ENCODE measurements at places on chromosomes 3 and 15.

DNA sequence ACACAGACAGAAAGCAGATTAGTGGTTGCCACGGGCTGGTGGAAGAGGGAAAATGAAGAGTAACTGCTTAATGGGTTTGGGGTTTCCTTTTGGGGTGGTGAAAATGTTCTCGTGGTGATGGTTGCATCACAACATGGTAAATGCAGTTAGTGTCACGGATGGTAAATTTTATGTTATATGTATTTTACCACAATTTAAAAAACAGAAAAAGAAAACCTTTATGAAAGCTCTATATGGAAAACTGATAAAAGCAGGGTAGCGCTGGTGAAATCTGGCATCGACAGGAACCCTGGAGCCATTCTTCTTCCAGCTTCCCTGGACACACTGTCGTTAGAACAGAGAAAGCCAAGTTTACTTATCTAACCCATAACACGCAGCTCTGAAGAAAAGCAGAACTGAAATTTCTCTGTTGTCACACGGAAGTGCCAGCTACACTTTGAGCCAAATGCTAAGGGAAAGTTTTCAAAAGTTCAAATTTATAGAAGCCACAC, 287.7 kb upstream of the NR2F2 start:
- DNase-seq = no peak

GRCh38 chr3:56813653-56813960, 11.9 kb upstream of the ARHGEF3 start:
- no peak for DNase-seq

GRCh38 chr3:146154995-146155394, 6.0 kb downstream of the PLOD2 start:
- DNase-seq = no peak

DNA sequence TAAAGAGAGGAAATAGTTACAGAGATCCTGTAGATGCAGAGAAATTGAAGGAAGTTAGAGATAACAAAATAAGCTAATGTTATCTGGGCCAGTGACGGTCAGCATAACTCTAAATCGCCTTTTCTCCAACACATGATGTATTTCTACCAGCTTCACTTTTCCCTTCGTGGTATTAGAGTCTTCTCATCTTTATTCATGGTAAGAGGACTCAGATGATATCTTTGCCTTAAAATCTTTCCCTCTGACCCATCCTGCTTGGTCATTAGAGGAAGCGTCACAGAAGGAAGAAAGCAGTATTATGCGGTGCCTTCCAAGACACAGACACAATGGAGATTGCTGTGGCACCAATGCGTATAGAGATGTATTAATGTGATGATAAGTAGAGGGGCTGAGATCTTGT, 320.7 kb upstream of the GOLIM4 start:
- no peak for DNase-seq

- no peak for DNase-seq
Observed at GRCh38 chr15:29933042-29933803, 111.0 kb upstream of the TJP1 start.

DNA sequence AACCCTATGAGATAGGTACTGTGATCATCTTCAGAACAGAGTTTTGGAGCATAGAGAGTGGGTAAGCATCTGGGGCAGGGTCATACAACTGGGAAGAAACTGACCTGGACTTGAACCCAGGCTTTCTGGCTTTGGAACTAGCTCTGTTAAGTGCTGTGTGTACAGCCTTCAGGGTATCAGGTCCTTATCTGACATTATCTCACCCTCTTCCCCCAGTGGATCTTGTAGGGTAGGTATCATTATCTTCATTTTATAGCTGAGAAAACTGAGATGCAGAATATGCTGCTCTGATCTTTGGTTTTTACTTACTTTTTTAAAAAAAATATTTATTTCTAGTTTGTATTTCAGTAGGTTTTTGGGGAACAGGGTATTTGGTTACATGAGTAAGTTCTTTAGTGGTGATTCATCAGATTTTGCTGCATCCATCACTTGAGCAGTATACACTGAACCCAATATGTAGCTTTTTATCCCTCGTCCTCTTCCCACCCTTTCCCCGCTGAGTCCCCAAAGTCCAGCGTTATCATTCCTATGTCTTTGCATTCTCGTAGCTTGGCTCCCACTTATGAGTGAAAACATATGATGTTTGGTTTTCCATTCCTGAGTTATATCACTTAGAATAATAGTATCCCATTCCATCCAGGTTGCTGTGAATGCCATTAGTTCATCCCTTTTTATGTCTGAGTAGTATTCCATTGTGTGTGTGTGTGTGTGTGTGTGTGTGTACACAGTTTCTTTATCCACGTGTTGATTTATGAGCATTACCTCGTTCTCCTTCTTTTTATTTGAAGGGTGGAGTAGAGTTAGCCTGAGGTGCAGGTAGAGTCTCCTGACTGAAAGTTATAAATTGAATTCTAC, 271.2 kb downstream of the PTPRG start:
- DNase-seq = no peak

DNA sequence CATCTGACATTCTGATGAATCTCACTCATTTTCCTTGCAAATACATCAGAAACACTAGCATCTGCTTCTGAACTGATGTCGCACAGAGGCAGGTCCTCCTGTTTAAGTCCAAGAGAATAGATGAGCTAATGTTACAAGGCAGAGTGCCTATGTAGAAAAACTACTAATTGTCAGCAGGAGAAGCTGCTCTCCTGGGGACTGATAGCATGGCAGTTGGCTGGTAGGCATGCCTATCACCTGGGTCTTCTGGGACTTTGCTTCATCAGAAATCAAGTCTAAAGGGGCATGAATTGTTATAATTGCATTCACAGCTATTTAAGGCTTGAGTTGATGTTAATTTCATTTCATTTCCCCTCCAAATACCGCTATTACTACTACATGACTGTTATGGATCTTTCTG, 457.2 kb downstream of the RAP2B start:
- DNase-seq = no peak

DNA sequence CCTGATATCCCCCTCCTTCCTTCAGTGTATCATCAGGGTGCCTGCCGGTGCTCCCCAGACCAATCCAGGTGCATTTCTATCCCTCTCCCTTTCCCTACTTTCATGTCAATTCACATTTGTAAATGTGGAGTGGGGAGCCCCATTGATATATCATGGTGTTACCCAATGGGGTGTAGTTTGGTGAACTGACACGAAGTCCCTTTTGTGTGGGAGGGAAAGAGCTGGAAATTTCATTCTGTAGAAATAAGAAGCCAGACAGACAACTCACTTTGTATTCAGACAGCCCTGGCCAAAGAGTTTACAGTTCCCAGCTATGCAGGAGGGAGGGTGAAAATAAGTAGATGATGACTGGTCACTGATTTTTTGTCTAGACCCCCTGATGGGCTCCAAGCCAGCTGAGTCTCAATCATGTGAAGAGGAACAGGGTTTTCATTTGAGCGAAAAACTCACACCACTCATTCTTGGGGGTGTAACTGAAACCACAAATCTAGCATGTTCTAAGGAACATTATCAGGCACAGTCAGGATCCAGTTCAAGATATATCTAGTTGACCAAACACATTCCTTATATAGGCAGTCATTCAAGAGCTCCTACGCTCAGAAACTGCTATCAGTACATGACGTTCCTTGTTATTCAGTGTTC, 58.9 kb downstream of the LMCD1 start:
- peak; percentile 50 for DNase-seq

- no peak for DNase-seq
Observed at GRCh38 chr15:101248274-101248673, 3.6 kb downstream of the CHSY1 start.
